Activated CD4-positive, alpha-beta T cell treated with anti-CD3 and anti-CD28 coated beads, Interleukin-2, amount 10 ng/mL, durations not matched to agents 24 days and 14 days (primary cell): ENCODE measurements at places on chromosomes 1 and 21. TPM values are rescaled to one million over a fixed set of nuclear protein-coding genes. Genes with fewer than 3 reads are reported as not detected.

GRCh38 chr1:109770331-109771095 is 6.8 kb upstream of the EPS8L3 start:
- no peak for DNase-seq

GRCh38 chr1:178341261-178341956 is 155.4 kb downstream of the CLEC20A start:
- no peak for DNase-seq

DNA sequence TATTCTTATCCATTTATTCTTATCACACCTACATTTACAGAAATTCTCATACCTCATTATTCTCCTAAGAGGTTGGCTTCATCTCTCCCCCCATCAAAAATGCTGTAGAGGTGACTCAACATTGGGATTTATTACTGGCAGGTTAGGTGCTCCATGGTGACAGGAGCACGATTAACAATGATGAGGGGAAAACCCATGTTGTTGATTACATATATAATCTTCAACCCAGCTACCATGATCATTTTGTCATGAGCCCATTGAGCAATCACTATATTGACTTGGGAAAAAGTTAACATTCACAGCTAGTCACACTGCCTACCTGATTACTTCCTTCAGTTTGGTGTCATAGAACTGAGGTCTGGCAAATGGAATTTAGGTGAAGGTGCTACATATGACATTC is 712.1 kb upstream of the CHRM3 start:
- DNase-seq, result no peak

DNA sequence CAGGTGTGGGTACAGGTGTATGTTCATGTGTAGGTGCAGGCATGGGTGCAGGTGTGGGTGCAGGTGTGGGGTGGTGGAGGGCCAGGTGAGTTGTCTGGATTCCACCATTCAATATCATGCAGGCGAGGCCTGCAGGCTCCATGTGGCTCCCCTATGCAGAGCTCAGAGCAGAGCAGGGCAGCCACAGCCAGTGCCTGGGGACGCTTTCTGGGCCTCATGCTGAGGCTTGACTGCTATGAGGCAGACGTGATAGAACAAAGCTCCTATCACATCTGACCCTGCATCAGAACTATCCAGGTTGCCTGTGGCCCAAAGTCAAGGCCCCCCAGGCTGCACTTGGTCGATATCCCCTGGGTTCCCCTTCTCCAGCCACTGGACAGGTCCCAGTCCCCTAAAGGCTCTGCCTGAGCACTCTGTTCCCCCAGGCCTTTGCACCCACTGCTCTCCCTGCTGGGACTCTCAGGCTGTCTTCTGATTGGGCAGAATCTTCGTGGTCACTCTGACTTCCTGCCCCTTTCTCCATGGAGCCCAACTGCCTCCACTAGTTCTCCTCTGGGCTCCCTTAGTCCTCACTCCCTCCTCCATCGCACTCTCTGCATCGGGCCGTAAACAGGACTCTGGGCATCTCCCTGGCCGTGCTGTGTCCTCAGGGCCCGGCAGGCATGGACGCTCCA is 78.6 kb upstream of the ACTL8 start:
- DNase-seq, result no peak

Gene CHRM3
- total RNA-seq, result not detected in 2 replicates

DNA sequence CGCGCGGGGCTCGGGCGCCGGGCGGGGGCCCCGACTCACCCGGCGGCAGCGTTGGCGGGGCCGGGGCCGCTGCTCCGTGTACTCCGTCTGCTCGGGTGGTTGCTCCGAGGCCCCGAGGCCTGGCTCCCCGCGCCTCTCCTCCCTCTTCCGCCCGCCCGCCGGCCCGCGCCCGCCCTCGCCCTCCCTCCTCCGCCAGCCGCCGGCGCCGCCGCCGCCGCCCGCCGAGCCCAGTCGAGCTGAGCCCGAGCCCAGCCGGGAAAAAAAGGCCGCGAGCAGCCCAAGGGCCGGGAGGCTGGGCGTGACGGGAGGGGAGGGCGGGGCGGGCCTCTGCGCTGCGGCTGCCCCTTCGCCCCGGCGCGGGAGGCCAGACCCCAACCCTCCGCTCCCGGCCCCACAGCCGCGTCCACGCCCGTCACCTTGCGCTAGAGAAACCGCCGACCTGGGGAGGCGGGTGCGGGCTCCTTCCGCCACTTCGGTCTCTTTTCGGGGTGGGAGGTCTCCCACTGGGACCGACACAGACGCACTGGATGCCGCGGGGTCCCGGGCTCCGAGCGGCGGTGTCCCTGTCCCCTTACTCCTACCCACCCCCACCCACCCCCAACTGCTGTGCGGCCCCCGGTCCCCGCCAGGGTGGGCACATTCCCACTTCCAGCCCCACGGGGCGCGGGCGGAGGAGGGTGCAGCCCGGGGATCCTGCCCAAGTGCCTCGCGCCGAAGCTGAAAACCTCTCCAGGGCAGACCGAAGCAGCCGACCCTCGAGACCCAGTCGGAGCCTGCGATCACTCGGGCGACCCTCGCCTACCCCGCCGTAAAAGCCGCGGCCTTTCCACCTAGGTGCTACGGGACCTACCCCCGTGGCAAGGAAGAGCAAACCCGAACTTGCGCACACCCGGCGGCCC is at the start of gene CERS2:
Gene CERS2 (minus strand): TSS at position 256 of the 899 bp plus-strand sequence. CDS start 5,745 bp downstream, outside the sequence.
- DNase-seq, result peak; percentile 94

- DNase-seq, result no peak
Measured at GRCh38 chr21:45134279-45135076, 60.1 kb downstream of the ADARB1 start.

DNA sequence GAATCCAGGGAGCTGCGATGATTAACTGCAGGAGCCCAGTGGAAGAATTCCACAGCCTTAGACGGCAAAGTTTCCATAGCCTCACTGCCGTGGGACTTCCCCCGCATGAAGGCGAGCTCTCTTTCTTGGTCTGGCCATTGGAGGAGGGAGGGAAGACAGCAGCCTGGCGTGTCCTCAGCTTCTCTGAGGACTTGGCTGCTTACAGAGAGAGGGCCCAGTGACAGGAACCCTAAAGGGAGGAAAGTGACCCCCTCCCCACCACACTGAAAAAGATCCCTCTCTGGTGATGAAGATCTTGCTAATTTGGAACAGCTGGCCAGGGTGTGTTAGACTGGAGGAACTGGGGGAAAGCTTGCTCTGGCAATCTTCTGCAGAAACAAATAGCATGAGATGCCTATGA is 41.0 kb downstream of the ATP2B4 start:
- no peak for DNase-seq

GRCh38 chr1:231676487-231676886 is 49.9 kb downstream of the DISC1 start:
- DNase-seq, result no peak

GRCh38 chr1:155080312-155081228 is 1.9 kb downstream of the EFNA3 start:
- peak; percentile 83 for DNase-seq

Gene GUCA2B
- not detected in 2 replicates for total RNA-seq

DNA sequence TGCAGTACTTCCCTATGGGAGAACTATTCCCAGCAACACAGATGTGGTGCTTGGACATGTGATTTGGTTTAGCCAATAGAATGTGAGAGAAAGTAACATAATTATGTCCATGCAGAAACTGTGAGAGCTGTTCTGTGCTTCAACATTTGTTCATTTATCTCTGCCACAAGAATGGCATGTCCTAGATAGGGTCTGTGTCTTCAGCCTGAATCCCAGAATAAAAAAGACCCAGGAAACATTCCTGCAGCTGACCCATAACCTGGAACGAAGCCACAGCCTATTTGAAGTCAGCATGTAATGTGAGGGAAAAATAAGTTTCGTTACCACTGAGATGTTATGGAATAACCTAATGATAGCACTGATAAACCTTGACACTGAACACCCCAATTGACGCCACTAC is 552.0 kb upstream of the USP24 start:
- DNase-seq, result peak; percentile 7

- DNase-seq, result no peak
Measured at GRCh38 chr1:21313203-21313885, 23.1 kb upstream of the ECE1 start.

DNA sequence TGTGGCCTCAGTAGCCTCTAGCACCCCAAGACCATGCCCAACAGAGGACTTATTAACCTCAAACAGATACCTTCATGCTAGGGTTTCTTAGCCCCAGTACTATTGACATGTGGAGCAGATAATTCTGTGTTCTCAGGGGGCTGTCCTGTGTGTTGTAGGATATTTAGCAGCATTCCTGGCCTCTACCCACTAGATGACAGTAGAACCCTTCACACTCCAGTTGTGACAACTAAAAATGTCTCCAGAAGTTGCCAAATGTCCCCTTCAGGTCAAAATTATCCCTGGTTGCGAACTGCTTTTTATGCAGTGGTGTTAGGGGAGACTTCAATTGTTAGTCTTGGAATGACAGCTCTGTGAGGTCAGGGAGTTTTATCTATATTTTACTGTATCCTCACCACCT is 8.1 kb downstream of the KAZN start:
- DNase-seq, result no peak

Gene CD52
- total RNA-seq, result 295 and 297 TPM in 2 replicates

Gene OXCT2
- total RNA-seq, result 1.5 and 1.8 TPM in 2 replicates

GRCh38 chr1:237482777-237483176 is 407.9 kb downstream of the ZP4 start:
- no peak for DNase-seq

DNA sequence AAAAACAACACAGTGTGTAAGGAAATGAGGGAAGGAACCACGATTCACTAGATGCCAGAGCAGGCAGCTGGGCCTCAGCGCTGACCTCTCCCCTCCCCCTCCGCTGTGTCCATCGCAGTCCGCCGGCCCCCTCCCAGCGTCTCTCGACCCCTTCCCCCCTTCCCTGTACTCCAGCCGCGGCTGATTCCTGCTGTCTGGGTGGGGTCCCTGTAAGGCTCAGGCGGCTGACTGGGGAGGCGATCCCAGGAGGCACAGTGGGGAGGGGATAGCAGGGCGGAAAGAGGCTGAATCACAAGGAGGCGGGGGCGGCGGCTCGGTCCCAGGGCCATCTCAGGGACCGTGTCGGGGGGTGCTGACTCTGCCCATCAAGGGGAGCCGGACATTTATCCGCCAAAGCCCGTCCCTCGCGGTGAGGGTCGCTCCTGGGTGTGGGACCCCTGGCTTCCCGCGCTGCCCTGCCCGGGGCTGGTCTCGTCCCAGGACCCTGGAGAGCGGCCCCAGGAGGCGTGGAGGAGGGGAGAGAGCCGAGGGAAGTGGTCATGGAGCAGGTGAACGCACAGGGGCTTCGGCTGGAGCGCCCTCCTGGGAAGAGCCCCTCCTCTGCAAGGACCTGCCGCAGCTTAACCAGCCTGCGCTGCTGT is 241.9 kb downstream of the PTPRU start:
- no peak for DNase-seq

- no peak for DNase-seq
Measured at GRCh38 chr1:104699433-104699832, 949.7 kb downstream of the AMY1C start.

- peak; percentile 97 for DNase-seq
Measured at GRCh38 chr1:100037927-100038659, 68.3 kb downstream of the SLC35A3 start.

DNA sequence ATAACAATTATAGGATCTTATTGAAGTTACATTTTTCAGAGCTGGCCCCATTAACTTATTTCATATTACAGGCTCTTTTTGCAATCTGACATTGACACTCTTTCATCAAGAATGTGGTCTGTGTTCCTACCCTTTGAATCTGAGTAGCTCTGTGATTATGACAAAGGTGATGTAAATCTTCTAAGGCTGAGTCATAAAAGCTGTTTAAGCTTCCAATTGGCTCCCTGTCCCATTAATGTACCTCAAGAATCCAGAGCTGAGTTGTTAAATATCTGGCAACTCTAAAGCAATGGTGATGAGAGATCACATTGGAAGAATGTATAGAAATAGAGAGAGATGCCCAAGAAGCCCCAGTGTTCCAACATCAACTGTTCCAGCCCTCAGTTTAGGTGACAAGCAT is 178.5 kb upstream of the DEPDC1 start:
- DNase-seq, result no peak

Gene IL12RB2
- 138 and 146 TPM in 2 replicates for total RNA-seq

- DNase-seq, result no peak
Measured at GRCh38 chr1:202702088-202702487, 8.2 kb downstream of the SYT2 start.

DNA sequence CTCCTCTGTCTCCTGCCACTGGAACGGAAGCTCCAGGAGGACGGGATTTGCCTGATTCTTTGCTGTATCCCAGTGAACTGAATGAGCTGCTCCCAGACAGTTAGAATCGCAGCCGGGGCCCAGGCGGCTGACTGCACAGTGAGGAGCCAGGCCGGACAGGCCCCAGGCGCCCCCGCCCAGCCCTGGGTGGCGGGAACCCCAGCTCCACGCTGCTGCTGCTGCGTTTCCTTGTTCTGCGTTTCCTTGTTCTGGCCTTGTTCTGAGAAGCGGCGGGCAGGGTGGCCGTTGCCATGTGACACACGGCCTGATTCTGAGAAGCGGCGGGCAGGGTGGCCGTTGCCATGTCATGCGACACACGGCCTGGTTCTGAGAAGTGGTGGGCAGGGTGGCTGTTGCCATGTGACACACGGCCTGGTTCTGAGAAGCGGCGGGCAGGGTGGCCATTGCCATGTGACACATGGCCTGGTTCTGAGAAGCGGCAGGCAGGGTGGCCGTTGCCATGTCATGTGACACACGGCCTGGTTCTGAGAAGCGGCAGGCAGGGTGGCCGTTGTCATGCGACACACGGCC is 56.2 kb downstream of the SLC37A1 start:
- no peak for DNase-seq

- DNase-seq, result no peak
Measured at GRCh38 chr1:8889103-8889846, 10.8 kb upstream of the ENO1 start.

GRCh38 chr1:115237507-115237906 is 100.5 kb downstream of the NGF start:
- no peak for DNase-seq

GRCh38 chr1:217134857-217135568 is 411.8 kb upstream of the ESRRG start:
- no peak for DNase-seq

DNA sequence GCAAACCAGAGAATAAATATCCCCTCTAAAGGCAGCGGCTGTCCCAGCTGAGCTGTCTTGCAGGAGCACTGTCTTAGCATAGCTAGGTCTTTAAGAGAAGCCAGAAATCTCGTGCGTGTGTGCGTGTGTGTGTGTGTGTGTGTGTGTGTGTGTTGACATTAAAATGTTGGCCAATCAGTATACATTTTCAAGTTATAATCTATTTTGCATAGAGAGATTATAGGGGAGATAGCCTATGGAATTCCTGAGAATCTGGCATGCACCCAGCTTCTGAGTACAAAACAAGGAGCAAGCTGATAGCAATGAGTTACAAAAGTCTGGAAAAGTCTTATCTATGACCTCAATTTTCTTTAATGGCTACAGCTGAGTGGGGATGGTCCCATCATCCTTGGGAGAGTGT is 17.7 kb downstream of the METTL13 start:
- DNase-seq, result no peak

GRCh38 chr1:1123581-1124507 is 8.0 kb upstream of the C1orf159 start:
- no peak for DNase-seq

- DNase-seq, result no peak
Measured at GRCh38 chr1:154879038-154879421, 8.9 kb upstream of the KCNN3 start.

- DNase-seq, result no peak
Measured at GRCh38 chr1:53237638-53238037, 680 bp downstream of the MAGOH start.
